ENCODE measurements at places on chromosomes 7 and 10.

DNA sequence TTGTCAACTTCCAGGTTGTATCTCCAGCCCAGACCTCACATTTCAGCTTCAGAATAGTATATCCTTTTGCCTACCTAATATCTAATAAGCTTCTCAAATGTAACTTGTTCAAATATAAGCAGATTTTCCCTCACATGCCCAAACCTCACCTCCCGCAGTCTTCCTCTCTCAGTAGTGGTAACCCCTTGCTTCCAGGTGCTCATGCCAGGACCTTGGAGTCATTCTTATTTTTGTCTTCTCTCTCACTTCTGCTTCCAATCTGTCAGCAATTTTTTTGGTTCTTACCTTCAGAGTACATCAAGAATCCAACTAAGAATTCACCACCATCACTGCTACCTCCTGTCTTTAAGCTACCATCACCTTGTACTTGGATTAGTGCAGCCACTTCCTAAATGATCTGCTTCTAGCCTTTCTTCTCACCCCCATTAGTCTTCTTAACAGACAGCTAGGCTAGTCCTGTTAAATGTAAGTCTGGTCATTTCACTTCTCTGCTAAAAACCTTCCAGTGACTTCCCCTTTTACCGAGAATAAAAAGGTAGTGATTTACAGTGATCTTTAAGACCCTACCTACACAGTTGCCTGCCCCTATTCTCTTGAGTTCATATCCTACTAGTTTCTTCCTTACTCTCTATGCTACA lies 14.0 kb downstream of the ANKIB1 start:
- DNase-seq: no peak

GRCh38 chr10:128540128-128540762 lies 414.0 kb upstream of the MKI67 start:
- DNase-seq: no peak

DNA sequence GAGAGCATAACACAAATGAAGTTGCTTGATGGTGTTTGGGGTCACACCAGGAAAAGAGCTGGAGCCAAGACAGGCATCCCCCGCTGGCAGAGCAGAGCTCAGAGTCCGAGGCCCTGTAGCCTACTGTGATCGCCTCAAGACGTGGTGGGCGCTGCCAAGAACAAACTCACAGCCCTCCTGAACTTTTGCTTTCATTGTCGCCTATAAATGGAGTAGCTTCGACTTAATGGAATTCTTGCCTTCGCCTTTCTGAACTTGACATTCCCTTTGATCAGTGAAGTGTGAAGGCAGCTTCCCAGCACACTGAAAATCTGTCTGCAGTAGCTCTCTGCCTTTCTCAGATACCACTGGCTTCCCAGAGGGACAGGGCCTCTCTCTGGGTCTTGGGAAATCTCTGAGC lies 21.3 kb downstream of the CPXM2 start:
- DNase-seq: no peak

DNA sequence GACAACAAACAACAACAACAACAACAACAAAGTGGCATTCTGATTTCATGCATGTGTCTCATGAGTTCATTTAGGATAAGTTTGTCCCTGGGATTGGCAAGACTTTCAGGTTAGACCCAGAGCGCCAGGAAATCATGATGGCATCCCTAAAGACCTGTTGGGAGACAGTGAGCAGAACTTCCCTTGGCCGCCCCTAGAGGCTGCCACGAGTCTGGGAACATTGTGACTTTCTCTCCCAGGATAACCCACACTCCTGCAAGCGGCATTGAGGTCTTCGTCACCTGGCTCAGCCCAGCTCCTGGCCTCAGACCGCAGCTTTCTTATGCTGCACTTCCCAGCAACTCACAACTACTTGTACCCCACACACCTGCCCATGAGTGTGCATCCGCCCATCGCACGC lies 80.5 kb upstream of the RNF32 start:
- no peak for DNase-seq

DNA sequence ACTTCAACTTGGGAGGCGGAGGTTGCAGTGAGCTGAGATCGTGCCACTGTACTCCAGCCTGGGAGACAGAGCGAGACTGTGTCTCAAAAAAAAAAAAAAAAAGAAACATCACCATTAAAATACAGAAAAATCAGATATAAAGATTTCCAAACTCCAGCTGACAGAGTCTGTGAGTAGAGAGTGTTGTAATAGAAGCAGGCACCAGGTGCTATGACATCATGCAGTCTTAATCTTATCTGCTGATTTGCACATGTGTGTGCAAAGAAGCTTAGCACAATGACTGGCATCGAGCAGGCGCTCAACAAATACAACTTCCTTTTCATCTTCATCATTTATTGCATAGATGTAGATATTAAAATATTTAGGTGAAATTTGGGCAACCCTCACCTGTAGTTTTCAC lies 92.2 kb downstream of the PRKCQ start:
- DNase-seq: no peak

GRCh38 chr10:70784016-70784415 lies 1.2 kb downstream of the TBATA start:
- DNase-seq: no peak

DNA sequence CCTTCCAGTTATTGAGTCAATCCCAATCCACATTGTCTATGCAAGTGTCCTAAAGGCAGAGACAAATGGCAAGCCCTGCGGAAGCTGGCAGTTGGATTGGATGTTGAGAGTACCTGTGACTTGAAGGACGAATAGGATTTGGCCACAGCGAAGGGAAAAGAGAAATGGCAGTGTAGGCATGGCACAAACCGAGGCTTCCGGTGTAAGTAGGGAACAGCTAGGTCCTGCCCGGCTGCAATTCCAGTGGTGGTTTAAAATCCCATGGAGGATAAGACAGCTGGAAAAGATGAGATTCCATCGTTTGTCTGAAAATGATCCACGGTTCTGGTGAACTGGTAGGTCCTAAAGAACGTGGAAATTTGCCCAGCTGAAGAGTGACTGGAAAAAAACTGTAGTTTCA lies 296.2 kb downstream of the TCERG1L start:
- no peak for DNase-seq

DNA sequence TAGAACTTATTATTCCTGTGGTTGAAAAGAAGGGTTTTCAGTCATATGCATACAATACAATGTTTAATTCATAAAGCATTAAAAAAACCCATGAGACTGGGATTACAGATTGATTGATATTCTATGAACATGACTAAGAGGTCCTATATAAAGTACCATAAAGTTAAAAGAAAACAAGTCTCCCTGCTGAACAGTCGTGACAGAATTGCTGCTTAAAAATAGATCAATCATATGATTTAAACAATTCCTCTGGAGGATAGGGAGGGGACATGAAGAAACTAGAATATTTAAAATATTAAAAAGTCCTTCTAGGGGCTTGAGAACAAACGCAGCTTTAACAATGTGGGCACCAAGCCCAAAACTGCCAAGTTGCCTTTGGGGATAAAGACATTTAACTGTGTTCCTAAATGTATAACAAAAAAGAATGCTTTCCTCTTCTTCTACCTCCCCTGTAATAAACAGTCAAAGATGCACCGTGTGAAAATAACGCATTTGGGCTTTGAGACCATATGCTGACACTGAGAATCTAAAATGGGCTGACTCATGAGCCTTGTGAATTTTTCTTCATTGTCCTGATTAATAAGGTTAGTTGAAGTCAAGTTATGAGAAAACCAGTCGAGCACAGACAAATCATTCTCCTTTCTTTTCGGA lies 25.8 kb downstream of the TWIST1 start:
- no peak for DNase-seq

GRCh38 chr10:13681095-13681494 lies 94.3 kb downstream of the PRPF18 start:
- no peak for DNase-seq

- no peak for DNase-seq
Observed at GRCh38 chr10:22816298-22816653, 101.9 kb upstream of the PIP4K2A start.

DNA sequence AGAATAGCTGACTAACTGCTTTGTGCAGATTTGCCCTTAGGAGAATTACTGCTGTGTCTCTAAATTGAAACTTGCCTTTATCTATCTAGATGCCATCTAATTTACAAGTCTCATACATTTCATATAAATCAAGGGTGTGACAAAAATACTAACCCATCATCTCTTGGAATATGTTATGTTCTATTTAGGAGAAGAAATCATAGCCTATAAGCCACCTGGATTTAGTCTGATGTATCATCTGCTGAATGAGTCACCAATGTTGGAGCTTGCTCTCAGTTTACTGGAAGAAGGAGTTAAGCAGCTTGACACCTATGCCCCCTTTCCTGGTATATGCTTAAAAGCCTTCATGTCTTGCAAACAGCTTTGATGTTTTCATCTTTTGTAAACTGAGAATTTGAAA lies 43.5 kb downstream of the NUP205 start:
- DNase-seq: no peak

DNA sequence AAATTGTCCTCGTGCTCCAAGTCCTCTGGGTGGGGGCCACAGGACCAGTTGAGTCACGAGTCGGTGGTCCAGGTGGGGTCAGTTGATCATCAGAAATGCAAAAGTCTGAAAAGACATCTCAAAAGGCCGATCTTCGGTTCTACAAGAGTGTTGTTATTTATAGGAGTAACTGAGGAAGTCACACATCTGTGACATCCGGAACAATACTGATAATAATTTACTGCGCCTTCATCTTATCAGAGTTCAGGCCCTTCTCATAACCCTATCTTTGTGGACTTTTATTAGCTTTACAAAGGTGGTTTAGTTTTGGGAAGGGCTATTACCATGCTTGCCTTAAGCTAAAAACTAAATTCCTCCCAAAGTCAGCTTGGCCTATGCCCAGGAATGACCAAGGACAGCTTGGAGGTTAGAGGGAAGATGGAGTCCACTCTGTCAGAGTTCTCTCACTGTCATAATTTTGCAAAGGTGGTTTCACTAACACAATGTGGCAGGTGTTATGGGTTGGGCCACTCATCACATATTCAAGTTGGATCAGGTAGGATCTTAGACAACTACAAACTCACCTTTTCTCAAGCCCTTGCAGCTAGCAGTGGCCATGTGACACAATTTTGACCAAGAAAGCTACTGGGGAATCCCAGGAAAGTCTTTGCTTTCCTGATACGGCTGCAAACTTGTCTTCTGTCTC lies 54.7 kb upstream of the CHST3 start:
- no peak for DNase-seq

DNA sequence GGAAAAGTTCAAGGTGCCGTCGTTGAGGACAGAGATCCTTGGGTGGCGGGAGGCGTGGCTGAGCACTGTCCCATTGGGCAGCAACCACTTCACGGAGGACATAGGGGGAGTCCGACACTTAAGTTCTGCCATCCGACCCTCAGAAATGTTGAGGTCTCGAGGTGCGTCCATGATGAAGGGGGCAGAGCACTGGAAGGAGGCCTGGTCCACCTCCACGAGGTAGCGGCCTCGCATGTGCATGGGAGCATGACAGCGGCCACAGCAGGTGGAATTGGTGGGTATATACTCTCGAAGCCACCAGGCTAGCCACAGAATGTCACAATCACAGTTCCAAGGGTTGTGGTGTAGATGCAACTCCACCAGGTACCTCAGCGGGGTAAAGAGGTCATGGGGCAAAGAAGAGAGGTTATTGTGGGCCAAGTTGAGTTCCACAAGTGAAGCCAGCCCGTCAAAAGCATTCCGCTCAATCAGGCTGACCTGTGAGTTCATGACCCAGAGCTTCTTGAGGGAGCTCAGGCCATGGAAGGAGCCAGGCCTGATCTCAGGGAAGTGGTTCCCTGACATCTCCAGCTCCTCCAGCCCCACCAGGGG lies 1.7 kb downstream of the LRRC4 start:
- DNase-seq: no peak

DNA sequence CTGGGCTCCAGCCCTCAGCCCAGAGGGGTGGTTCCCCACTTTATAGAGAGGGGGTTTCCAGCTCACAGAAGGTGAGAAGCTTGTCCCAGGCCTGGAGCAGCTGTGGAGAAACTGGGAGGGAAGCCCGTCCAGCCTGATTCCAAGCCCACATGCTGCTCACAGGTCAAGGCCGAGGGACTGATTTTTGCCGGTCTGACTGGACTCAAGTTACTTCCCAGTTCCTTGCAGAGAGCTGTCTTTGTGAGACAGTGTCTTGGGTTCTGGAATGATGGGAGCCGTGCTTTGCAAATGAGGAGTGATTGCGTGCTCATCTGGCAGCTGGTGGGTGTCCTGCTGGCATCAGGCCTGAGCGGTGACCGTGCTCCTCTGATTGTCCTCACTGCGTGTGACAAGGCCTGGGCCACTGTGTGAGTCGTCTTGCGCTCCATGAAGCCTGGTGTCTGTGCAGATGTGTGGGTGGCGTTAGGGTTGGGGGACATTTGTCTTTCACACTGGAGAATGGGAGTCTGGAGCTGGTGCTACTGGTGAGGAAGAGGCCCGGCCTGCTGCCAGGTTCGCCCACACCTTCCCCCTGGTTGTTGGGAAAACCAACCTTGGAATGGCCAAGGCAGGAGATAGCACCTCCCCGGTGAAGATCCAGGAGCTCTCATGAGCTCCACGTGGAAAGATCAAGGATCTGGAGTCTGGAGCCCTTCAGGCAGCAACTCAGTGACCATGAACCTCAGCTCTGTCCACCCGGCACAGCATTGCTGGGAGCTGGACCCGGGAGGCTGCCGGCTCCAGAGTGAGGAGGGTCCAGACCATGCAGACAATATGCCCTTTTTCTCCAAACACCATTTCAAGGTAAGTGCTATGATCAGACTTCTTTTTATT lies 129.6 kb downstream of the SMURF1 start:
- DNase-seq: no peak

DNA sequence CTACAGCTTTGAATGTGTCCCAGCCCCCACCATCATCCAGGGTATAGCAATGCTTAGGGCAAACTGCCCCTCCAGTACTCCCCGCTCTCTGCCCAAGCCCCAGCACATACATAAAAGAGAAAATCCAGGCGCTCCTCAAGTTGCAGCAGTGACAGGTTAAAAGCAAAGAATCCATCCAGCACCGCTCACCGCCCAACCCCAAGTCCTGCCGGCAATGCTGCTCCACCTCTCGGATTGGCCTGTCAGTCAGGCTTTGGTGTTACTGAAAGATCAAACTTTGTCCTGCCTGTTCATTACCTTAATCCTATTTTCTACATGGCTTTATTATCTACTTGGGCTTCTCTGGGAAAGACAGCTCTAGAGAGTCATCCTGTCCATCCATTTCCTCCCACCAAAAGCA lies 31.9 kb downstream of the DPCD start:
- DNase-seq: no peak

DNA sequence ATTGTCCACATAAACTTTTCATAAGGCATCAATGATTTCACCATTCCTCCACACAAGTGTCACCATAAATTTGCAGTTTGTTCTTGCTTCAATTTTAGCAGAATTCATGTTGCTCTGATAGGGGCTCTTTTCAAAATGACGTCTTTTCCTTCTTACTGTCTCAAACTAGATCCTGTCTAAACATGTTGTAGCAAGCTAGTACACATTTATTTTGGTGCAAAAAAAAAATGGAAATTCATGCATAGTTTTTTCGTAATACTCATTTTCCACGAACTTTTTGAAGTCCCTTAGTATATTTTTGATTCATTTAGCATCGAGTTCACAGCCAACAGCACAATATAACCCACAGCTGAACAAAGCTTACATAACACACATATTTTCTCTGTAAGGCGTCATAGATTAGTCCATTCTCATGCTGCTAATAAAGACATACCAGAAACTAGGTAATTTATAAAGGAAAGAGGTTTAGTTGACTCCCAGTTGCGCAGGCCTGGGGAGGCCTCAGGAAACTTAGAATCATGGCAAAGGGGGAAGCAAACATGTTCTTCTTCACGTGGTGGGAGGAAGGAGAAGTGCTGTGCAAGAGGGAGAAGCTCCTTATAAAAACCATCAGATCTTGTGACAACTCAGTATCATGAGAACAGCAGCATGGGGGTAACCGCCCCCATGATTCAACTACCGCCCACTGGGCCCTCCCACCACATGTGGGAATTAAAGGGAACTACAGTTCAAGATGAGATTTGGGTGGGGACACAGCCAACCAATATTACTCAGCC lies 301.5 kb downstream of the CCDC3 start:
- DNase-seq: no peak

GRCh38 chr10:89814278-89814677 lies 112.9 kb downstream of the KIF20B start:
- no peak for DNase-seq
